Thoracic aorta (tissue), 2 donors: ENCODE measurements at places on chromosomes 5 and 9.

DNA sequence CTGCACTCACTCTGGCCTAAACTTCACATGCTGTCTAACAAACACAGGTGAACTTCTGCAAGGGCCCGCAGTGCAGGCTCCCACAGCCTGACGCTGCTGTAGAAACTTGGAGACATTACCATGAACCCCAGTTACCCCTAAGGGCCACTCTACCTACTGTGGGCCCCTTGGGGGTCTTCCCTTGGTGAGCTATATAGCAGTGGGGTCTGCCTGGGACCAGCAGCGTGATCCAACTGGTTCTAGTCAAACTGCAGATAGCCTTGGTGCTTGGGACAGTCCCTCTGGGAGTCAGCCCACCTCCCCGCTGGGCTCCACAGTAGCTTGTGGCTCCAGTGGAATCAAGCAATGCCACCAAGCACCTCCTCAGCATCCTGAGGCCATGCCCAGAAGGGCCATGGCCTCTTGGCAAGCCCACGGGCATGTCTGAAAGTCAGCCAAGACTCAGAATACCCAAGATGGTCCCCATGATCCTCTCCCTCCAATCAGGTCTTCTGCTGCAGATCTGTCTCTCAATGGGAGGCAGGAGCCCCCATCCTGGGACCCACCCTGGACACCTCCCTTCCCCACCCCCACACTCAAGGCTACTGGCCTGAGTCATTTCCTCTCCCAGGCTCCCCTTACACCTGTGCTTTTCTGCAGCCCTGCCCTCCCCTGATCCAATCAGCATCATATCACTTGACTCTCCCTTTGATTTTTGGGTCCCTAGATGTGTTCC is 230.0 kb upstream of the IRX1 start:
- DNase-seq: no peak

GRCh38 chr5:75435096-75435495 is 76.3 kb downstream of the CERT1 start:
- DNase-seq: no peak

- no peak for DNase-seq
Measured at GRCh38 chr5:102241809-102242421, 54.2 kb downstream of the SLCO4C1 start.

DNA sequence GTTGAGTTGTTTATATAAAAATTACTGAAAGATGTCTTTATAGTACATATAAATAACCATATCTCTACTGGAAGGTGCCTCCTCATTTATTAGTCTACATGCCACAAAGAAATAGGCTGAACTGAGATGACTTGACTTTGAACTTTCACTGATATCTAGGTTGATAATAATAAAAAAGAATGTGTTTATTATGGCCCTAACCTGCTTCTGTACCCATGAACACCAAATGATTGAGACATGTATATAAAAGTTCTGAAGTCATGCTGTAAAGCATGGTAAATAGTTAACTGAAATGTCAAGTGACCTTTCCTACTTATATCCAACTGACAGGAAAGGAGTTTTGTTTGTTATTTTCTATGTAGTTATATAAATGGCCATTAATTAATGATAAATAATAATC is 33.2 kb upstream of the GRAMD2B start:
- no peak for DNase-seq

DNA sequence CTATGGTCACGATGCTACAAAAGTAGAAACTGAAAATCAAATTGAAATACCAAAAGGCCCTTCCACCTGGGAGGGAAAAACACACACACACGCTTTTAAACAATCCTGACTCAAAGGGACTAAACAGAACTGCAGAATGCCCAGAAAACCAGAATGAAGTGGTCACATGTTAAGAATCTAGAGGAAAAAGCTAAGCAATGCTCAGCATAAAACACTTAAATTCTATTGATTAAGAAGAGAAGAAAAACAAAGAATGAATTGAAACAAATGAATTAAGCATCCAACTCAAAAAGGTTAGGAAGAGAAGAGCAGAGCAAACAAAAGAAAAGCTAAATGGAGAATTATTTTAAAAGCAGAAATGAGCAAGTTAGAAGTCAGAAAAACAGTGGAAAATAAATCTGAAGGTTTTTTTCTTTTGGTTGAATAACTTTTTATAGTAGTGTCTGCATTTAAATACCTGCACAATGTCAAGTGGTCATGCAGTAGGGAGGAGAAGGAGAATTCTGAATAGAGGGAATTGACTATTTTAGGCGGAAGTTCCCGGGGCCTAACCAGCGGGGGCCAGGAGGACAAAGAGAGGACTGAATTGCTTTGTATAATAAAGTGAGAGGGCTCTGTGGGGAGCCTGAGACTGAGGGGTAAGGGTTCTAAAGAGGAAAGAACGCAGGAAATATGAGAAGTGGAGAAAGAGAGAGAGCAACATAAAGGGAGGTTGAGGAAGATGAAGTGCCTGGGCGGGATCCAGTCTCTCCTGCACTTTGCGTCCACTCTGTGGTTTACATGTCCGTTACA is 146.8 kb downstream of the ATPSCKMT start:
- DNase-seq: no peak

DNA sequence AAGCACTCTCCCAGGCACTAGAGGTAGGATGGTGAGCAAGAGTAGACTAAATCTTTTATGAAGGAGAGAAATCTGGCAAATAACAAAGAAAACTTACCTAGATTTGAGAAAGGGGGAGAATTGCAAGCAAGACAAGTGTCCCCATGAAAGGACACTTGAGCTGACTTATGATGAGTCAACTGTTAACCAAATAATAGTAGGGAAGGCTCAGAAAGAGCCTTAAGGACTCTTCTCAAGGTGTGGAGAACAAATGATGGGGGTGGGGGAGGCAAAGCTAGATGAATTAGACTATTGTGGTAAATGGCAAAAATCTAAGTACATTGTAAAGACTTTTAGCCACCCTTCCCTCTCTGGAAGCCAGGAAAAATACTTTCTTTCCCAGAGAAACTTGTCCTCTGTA is 77.6 kb upstream of the RASA1 start:
- DNase-seq: no peak

- DNase-seq: no peak
Measured at GRCh38 chr5:78972654-78973428, 12.3 kb downstream of the ARSB start.

DNA sequence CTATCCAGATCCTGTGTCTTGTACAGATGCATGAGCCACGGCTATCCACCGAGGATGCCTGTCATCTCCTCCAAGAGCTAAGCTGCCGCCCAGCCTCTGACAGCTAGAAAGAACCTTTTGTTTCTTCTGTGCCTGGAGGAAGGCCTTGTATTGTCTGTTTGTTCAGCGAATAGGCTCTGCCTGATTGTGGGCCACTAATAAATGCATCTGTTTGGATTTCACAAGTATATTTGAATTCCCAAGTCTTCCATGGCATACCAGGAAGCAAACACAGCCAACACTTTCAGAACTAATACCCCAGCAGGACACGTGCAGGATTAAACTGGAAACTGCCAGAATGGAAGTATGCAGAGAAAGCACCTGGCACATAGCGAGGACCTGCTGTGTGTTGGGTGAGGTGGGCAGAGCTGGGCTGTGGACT is 92.7 kb upstream of the NEURL1B start:
- no peak for DNase-seq

DNA sequence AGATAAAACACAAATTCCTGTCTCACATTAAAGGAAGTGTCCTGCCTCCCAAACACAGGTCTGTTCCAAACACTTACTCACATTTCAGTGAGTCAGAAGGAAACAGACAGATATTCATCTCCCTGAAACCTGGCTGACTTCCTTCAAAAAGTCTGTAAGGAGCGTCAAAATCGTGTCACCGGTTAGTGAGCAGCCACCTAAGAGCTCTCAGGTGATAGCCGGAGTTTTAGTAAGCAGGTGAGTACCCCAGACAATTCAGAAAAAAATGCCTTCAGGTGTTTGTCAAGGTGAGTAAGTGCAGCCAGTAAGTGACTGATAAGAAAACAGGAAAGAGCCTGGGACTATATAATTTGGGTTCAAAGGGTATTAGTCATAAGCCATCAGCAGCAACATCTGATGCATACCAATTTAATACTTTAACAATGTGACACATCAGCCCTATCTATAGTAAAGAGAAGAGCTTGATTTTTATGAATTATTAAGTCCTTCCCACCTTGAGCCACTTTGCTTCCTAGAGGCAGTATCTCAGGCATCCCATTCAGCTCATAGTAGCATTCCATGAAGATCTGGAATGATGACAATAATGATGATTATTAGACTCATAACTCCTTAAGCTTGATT is 1.3 kb upstream of the ITGA2 start:
- DNase-seq: no peak

GRCh38 chr9:12955510-12956163 is 180.8 kb downstream of the LURAP1L start:
- DNase-seq: no peak

DNA sequence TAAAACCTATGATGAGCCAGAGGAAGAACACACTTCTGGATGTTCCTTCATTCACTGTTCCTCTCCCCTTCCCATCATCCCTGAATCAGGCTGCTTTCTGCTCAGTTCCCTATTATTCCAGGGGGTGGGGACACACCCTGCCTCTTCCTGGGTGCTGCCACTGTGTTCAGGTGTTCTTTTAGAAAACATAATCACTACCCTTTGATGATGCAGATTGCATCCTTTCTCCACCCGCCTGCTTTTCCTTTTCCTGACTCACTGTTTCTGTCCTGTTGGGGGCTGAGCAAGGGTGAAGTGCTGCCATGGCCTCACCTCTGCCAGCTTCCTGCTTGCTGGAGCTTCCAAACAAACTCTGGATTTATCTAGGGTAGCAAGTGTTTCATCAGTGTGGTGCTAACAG is 331.9 kb upstream of the GRIA1 start:
- no peak for DNase-seq
